ENCODE measurements at places on chromosomes 6 and 20. TPM values are rescaled to one million over a fixed set of nuclear protein-coding genes. Genes with fewer than 3 reads are reported as not detected.

Gene MAS1L
- total RNA-seq = not detected

DNA sequence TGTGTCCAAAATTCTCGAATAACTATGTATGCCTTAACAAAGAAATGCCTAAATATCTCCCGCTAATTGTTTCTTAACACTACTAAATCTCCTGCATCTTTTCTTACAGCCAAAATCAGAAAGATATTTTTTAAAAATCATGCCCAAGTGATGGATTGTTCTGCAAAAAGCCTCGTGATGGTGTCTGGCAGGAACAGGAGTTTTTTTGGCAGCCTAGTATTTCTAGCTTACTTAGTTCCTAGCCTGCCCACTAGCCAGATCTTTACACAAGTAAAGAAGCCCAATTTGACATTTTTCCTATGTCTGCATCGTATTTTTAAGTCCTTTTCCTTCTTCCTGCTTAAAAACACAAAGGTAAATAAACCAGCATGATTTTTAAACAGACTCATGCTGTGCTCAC lies 31.5 kb downstream of the SLC2A12 start:
- DNase-seq = no peak

- DNase-seq = no peak
Measured at GRCh38 chr20:8471465-8471864, 339.4 kb downstream of the PLCB1 start.

DNA sequence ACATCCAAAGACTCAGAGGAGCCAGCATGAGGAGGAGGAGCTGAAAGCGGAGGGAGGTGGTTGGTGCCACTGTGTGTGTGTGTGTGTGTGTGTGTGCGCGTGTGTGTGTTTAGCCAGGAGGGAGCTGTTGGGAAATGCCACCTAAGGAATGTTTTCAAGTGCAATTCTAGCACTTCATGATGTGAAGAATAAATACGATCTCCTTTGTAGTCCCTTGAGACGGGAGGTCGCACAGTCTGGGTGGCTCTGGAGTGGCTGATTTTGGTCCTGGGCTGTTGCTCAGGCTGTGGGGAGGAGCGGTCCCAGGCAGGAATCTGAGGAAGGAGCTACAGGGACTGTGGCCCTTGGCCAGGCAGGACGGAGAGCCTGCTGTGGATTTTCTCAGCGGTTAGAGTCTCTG lies 93.7 kb downstream of the PPP1R14C start:
- DNase-seq = peak; percentile 85

DNA sequence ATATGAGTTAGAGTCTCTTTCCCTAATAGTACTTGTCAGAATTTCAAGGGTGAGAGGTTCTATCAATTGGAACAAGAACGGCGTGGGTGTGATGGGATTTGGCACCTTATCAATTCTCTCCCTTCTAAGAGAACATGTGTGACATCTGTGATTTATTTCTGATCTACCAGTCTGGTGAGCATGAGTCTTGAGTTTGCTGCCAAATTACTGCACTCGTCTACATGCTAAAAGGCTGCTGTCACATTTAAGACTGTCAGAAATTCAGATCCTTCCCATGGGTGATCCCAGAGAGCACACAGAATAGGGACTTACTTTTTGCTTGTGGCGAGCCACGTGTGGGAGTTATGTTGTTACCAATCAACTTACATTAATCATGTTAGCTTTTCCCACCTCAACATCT lies 370.2 kb upstream of the SASH1 start:
- DNase-seq = no peak

DNA sequence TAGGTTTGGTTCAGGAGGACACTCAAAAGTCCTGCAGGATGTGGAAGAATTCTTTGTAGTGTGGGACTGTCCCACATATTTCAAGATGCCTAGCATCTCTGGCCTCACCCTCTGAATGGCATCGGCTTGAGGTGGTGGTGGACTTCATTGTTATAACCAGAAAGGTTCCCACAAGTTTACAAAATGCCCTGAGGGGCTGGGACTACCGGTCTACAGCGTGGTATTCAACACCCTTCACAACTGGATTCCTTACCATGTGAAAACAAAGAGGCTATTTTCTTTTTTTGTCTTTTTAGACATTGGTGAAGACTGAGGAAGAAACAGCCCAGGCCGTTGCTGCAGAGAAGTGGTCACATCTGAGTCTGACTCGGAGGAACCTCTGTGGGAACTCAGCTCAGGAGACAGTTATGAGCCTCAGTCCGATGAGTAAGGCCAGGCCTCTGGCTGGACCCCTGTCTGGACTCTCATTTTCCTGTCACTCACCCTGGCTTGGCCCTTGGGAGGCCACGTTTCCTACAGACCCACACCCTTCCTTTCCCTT lies 15.2 kb downstream of the PGBD1 start:
- no peak for DNase-seq

DNA sequence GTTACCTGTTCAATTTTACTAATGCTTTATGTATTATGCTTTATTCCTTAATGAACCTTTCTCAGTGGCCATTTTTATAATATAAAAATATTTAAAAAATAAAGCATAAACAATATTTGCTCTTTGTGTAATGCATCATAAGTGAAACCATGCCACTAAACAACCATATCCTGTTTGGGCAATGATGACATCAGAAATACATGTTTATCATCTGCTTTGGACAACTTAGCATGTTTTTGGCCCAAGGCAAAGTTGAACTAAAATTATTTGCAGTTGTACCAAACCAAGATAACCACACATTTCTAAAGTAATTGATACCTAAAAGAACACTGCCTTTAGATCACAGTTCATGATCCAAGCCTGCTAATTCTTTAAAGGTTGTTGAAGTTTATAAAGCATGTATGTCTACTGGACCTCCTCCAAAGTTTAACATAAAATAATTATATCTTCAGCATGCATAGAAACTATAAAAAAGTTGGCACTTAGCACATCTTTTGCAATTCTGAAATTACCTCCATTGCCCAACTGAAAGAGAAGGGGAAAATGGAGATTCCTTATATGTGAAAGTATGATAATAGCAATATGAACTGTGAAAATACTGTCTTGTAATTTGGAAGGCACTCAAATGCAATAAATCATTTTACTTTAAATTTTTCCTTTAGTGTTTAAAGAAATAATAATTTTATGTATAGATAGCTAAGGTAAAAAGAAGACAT lies 325.6 kb upstream of the RUNX2 start:
- no peak for DNase-seq

Gene SGK2
- 1.1 TPM for total RNA-seq

Gene SAMD3
- 2.7 TPM for total RNA-seq

Gene HAO1
- not detected for total RNA-seq

GRCh38 chr20:44448753-44449546 lies 26.7 kb upstream of the TTPAL start:
- DNase-seq = no peak

DNA sequence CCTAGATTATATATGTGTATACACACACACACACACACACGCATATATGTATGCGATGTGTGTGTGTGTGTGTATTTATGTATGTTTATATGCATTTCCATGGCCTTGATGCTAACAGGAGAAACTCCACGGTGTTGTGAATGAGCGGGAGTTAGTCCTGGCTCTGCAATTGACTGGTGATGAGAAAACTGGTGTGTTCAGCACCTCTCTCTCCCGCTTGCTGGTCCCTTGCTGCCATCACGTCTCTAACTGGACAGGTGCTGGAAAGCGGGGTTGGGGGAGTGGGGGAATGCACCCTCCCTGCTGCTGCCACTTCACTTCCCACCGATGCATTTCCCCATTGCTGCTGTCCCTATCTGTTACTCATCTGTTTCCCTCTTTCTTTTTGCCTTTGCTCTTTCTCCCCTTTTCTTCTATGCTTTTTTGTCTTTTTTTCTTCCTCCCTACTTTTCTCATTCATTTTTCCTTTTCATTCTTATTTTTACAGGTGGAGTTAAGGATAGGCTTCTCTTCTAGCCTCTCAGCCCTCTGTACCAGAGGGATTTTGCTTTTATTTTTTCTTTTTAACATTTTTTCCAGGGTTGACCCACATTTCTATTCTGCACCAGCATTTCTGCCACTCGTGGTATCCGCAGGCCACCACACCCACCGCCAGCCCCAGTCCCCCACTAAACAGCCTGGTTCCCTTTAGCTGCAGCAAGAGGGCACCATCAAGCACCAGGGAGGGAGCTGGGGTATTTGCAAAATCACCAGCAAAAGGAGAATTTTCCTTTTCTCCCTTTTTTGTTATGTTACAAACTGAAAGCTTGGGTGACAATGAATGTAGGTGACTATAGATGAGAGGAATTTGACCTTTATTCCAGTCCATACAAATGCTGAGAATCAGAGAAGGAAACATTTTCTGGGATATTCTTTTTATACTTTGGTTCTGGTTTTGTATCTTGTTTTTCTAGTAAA lies 115.6 kb downstream of the TCP11 start:
- no peak for DNase-seq
